Aorta (tissue), 5 donors: ENCODE measurements at places on chromosomes 3 and 15. TPM values are rescaled to one million over a fixed set of nuclear protein-coding genes. Genes with fewer than 3 reads are reported as not detected.

Gene HYAL1
- 6.9 TPM for total RNA-seq

GRCh38 chr3:28476194-28476593 is 127.6 kb upstream of the AZI2 start:
- H3K27me3 ChIP-seq, result no peaks in the 10 kb centered on the region
- no peaks in the 10 kb centered on the region for H3K4me1 ChIP-seq
- no peak for DNase-seq

DNA sequence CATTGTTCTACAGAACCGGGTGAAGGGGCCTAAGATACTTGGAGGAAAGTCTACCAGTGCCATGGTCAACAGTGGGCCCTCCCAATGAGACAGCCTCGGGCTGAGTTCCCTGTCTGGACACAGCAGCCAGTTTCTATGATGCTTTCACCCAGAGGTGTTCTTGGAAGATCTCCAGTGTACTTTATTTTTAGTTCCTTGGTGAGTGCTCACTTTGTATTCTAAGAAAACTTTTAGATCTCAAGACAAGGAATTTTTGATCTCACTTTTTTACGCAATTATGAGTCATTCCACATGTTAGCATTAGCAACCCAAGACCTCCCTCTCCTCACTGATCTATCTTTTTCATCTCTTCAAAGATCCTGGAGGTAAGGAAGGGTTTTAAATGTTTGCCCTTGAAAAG is 287.7 kb downstream of the RORA start:
- no peak for DNase-seq
- H3K36me3 ChIP-seq, result no peaks in the 10 kb centered on the region
- H3K4me1 ChIP-seq, result peaks cover 2% of the 10 kb centered on the region
- no peak overlapping the region for H3K4me3 ChIP-seq
- H3K27me3 ChIP-seq, result no peaks in the 10 kb centered on the region

Gene DCBLD2
- total RNA-seq, result 27.5 TPM

Gene LYZL4
- not detected for total RNA-seq

DNA sequence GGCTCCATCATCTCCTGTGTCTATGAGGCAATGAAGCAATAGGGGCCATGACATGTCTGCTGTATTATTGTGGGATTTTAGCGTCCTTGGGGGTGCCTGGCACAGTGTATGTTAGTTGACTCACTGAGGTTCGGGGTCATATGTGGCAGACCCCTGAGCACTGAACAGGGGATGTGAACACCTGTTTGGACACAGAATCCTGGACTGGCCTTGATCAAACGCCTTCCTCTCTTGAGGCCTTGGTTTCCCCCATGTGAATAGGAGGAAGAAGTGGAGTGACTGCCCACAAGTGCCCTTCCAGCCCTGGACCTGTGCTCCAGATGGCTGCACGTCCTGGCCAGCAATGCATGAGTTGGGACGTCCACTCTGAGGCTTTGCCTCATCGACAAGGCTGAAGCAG is 84.2 kb downstream of the HMG20A start:
- H3K27ac ChIP-seq, result no peak overlapping the region
- DNase-seq, result no peak
- H3K4me1 ChIP-seq, result peaks cover 3% of the 10 kb centered on the region
- H3K27me3 ChIP-seq, result no peaks in the 10 kb centered on the region

Gene PRKCD
- 33.4 TPM for total RNA-seq

- DNase-seq, result no peak
- no peak overlapping the region for H3K27ac ChIP-seq
- no peaks in the 10 kb centered on the region for H3K27me3 ChIP-seq
- H3K4me1 ChIP-seq, result no peaks in the 10 kb centered on the region
- no peaks in the 10 kb centered on the region for H3K36me3 ChIP-seq
- no peak overlapping the region for H3K4me3 ChIP-seq
Measured at GRCh38 chr3:174430986-174431385, 428.1 kb upstream of the NAALADL2 start.
